Glomerular endothelial cell (primary cell): ENCODE measurements at places on chromosomes 1 and 21. TPM values are rescaled to one million over a fixed set of nuclear protein-coding genes. Genes with fewer than 3 reads are reported as not detected.
A peak's percentile ranks its signal among the peaks of the same experiment; 100 is the strongest.

- no peak for DNase-seq
These were observed at the start of gene ZBTB8B for GRCh38 chr1:32464716-32465577. TSS of gene ZBTB8B (plus strand) at chr1:32465072. CDS start at chr1:32470625, 5,553 bp downstream.

DNA sequence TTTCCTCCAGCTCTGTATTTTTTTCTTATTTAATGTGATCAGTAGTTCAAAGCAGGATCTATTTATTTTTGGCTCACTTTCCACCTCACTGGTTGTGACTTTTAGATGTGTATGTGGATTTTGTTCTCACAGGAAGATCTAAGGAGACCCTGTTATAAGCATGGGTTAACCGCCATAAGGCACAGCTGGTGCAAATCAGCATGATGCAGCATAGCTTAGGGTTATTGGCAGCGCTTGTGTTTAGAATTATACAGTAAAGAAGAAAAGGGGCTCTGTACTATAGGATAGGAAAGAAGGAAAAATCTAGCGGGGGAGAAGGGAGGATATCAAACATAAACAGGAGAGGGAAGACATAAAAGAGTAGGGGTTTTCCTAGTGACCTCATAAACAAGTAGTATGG, 26.9 kb upstream of the RGL1 start:
- DNase-seq, result no peak

DNA sequence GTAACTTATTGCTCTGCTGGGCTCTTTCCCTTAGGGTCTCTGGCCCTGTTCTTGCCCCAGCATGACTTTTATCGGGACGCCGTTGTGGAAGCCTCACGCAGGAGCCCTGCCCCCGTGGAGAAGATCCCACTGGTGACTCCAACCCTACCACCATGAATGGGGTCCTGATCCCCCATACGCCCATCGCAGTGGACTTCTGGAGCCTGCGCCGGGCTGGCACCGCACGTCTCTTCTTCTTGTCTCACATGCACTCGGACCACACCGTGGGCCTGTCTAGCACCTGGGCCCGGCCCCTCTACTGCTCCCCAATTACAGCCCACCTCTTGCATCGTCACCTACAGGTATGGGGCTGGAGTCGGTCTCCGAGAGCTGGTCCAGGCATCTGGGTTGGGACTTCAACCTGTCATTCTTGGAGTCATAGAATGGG, 322 bp downstream of the DCLRE1B start:
- DNase-seq, result no peak

- no peak for DNase-seq
These were observed 22.9 kb downstream of the NIPAL3 start for GRCh38 chr1:24438423-24438901.

DNA sequence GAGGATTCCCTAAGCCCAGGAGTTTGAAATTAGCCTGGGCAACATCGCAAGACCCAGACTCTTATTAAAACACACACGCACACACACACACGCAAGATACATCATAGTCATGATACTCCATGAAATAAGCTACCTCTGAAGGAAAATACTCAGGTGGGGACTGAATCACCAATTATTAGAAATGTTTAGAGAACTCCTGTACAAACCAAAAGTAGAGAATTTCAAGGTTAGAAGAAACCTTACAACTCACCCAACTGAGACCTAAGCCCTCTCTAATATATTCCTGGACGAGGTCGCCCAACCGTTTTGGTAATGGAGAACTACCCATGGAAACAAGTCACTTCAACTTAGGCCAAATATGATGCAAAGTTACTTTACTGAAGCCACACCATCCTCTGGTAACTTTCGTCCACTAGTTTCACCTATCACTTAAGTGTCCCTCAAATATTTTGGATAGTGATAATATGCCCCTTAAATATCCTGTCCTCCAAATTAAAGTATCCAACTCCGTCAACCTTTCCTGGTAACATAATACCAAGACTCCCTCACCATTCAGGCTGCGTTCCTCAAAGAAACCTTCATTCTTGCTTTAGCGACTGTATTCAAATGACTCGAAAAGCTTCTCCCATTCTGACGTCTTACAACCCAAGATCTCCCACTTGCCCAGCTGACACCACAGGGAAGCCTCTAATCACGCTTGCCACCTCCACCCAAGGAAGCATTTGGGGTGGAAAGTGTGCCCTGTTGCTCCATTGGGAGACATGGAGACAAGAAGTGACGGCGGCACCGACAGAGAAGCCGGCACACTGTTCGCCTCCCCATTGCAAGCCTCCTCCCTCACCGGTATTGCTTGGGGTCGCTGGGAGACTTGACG, 856 bp downstream of the NRDC start:
- no peak for DNase-seq

DNA sequence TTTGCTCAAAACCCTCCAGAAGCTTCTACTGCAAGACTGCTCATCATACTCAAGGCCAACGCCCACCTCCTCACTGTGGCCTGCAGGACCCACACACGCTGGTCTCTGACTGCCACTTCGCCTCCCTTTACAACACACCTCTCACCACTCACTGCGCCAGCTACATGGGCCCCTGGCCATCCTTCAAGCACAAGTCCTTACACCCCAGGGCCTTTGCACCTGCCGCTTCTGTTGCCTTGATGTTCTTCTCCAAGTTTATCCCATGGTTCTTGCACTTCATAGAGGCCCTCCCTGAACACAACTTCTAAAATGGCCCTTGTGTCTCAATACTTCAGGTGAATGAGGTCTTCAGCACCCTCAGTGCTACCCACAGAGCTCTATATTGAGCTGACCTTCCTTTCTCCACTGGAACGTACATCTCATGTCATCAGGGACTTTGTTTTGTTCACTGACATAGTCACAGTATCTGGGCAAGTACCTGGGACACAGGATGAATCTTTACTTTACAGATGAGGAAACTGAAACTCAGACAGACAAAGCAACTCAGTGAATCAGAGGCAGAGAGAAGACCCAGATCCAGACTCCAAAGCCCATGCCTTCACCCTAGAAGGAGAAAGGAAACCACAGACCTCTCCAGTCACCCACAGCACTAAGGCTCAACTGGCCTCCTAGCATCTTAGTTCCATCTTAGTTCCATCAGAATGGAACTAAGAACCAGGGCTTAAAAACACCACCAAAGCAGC, 34.7 kb upstream of the CLSTN1 start:
- DNase-seq, result no peak

DNA sequence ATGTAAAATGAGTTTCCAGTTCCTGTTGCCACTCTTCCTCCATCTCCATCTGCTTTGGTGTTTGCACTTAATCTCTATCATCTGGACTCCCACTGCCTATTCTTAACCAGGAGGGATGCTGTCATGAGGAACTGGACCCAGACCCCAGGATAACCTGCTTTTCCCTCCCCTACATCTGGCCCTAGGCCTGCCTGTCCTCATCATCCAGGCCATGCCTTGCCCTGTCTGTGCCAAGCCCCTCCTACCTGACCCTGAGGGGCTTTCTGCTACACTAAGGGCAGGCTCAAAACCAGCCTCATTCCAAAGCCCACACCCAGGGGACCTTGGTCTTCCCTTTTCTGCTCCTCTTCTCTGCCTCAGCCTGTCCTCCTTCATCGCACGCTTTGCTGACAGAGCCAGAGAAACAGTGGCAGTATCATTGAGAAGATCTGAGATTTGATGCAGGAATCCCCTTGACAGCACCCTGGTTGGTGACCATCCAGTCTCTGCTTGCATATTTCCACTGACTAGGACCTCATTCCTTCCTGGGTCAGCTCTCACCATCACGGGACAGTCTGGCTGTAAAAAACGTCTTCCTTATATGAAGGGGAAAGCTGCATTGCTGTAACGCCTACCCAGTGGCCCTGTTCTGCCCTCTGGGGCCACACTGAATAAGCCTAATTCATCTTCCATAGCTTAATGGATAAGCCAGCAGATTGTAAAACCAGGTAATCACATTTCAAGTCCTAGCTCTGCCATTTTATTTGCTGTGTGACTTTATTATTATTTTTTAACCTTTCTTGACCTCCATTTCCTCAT, 38.8 kb downstream of the PLXNA2 start:
- DNase-seq, result no peak

GRCh38 chr1:159817276-159818041, 9.2 kb upstream of the SLAMF8 start:
- DNase-seq, result peak; percentile 45

DNA sequence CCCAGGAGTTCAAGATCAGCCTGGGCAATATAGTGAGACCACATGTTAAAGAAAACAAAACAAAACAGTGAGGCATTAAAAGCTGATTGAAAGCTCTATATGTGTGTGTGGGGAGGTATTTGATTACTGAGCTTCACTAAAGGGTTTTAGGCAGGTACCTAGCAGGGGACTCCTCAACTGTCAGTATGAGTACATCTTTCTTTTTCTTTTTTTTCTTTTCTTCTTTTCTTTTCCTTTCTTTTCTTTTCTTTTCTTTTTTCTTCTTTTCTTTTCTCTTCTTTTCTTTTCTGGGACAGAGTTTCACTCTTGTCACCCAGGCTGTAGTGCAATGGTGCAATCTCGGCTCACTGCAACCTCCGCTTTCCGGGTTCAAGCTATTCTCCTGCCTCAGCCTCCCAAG, 8.5 kb upstream of the MYCL start:
- no peak for DNase-seq

DNA sequence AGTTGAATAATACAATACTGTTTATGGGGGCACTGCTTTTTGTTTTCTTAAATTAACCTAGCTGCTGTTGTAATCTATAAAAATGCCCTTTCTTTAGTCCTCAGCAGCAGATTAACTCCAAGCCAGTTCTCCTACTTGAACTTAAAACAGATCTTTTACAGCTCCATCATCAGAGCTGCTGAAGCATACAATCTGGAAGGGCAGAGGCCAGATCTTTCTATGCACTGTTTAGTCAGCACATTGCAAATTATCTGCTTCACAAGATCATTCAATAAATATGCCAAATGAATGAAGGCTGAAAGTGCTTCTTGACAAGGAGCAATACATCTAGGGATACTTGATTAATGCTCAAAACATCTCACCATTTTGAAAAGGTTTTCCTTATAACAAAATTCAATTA, 115.8 kb downstream of the PLPPR5 start:
- no peak for DNase-seq

- DNase-seq, result no peak
These were observed 1009.9 kb downstream of the PLA2G4A start for GRCh38 chr1:187838335-187839293.

The MYCL gene
- 2.5 and 3.3 TPM in 2 replicates for total RNA-seq

The CTTNBP2NL gene
- total RNA-seq, result 44.0 and 46.1 TPM in 2 replicates

The PPP1R12B gene
- total RNA-seq, result 3.8 and 8.1 TPM in 2 replicates

The SZT2 gene
- total RNA-seq, result 11.3 and 21.8 TPM in 2 replicates

The PDE9A gene
- total RNA-seq, result 0.19 and 0.41 TPM in 2 replicates

The KPNA6 gene
- total RNA-seq, result 50.3 and 51.1 TPM in 2 replicates

The RAB25 gene
- not detected in 2 replicates for total RNA-seq

The ABCA4 gene
- 1.5 and 7.0 TPM in 2 replicates for total RNA-seq

The ABCG1 gene
- total RNA-seq, result 29.5 and 66.0 TPM in 2 replicates
